Left lobe of liver (tissue), 2 donors: ENCODE measurements at places on chromosomes 4 and X.

DNA sequence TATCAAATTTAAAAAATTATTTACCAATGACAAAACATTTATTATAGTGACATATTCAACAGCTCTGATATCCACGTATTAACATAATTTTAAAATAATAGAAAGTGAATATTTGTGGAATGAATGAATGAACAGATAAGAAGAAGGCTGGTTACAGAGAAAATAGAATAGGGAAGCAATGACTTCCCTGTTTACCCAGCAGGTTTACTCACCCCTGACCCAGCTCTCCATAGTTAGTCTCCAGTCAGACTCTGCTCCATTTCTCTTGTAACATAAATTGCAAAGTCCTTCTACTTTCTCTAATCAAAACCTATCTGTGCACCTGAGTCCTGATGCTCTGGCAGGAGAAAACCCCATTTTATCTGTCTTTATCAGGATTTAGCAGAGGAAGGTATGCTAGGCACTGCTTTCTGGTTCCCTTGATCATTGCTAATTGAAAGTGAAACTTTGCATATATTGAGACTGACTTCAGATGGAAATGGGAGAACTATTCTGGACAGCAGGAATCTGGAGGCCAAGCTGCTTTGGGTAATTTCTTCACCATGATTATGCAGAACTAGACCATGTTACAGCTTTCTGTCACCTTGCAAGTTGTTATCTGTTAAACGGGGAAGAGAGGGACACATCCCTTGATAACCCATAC is 363.0 kb downstream of the FAT4 start:
- no peak for DNase-seq

GRCh38 chr4:660401-660800 is 13.7 kb downstream of the ATP5ME start:
- no peak for DNase-seq

GRCh38 chr4:3042226-3042625 is 32.1 kb downstream of the HTT-AS start:
- DNase-seq = no peak

DNA sequence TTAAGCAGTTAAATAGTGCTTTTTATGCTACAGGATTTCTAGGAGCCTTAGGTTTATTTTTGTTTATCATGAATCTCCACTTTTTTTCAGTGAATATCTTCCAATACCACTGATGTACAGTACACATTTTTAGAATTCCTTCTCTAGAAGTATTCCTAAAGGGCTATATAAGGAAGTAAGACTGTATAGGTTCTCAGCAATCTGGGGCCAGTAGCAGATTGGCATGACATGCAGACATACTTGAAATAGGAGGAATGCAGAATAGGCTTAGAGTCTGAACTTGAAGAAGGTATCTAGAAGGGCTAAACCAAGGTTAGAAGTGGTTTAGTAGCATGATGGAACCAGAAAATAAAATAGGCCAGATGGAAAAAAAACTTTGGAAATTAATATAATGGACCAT is 29.8 kb downstream of the HEPH start:
- no peak for DNase-seq

DNA sequence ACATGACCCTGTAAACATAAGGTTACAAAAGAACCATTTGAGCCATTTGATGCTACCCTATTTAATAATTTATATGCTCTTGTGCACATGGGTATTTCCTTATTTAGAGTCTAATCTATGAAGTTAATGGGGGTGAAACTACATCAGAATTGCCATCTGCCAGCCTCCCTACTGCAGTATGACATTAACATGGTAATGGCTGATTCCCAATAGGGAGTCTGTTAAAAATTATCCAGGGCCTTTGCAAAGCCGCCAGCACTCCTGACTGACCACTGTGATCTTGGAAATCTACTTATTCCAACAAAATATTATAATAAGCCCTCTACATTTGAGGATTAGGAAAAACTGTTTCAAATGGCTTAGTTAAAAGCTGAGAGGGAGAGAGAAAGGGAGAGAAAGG is 153.7 kb downstream of the CLCN4 start:
- DNase-seq = no peak

DNA sequence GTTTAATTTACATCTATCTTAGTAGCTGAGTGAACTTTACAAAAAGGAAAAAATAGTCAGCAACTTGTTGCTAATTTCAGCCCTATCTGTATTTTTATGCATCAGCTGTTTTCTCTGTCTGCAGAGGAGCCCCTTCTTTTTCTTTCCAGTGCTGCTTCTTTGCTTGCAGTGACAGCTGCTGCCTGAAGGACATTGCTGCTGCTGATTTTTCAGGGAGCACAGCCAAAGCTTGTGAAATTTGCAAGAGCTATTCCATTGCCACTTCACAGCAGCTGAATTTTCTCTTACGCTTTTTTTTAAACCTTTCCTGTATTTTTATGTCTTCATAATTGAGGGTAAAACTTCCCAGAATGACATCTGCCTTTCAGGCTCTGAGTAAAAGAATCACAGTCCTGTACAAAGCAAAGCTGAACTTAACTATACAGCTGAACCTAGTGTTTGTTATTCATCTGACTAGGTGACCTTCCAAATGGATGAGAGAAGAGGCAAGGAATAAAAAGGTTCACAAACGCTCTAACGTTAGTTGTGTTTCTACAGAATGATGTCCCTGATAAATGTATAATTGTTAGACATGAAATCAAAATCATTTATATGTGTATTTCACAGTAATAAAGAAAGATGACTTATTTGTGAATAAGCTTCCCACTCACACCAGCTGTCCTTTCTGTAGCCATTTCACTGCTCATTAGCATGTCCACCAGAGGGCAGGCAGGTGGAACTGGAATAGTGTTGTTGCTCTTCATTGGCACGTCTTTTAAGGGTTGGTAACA is 541.4 kb downstream of the ADGRL3 start:
- no peak for DNase-seq
